AG10803 (cell line): ENCODE measurements at places on chromosomes 13 and 19.

GRCh38 chr19:40661616-40662015 lies 28.8 kb downstream of the NUMBL start:
- DNase-seq: no peak

DNA sequence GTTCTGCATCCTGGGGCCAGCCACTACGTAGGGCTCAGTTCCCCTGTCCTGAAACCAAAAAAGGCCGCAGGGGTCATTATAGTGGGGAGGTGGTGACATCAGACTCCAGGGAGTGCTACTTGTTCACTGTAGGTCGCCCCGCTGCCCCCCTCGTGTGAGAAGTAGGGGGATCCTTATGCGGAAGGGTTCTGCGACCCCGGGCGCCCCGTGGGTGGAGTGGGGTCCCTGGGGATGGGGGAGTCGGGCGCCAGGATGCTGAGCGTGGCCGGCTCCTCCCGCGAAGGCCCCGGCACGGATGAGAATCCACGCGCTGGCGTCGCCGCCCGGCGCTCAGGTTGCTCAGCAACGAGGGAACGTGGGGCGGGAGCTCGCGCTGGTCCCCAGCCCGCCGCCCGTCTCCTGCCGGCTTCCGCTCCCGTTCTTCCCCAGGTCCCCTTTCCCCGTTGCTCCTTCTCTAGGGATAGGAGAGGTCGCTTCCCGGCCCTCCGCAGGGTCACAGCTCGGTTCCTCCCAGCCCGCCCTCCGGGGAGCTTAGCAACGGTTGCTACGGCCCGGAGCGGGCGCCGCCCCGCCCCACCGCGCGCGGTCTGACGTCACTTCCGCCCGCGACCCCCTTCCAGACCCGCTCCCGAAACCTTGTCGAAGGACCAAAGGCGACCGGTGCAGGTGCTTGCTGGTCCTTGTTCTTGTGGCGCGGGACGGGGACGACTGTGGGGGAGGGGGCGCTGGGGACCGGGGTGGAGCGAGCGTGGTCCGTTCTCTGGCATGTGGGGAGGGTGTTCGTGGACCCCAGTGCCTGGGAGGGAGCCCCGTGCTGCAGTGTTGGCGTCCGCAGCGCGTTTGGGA lies at the start of gene NAT14:
Gene NAT14, plus strand, starts transcription at position 596 of the 846 bp plus-strand sequence. CDS start 521 bp downstream, outside the sequence.
- DNase-seq: peak; percentile 43

- DNase-seq: peak; percentile 13
These were observed 785.4 kb downstream of the UQCRFS1 start for GRCh38 chr19:28427376-28428083.

- DNase-seq: no peak
These were observed 1.8 kb upstream of the CREB3L3 start for GRCh38 chr19:4151623-4152022.

- DNase-seq: peak; percentile 74
These were observed 21.6 kb downstream of the SERPINE3 start for GRCh38 chr13:51361106-51361505.
